Stimulated activated naive B cell treated with anti-CD40 and anti-IgM and Interleukin-4, amounts not matched to agents 10 μg/mL and 1 μg/mL and 100 μg/mL, for 72 hours (primary cell): ENCODE measurements at places on chromosomes 4 and X.

DNA sequence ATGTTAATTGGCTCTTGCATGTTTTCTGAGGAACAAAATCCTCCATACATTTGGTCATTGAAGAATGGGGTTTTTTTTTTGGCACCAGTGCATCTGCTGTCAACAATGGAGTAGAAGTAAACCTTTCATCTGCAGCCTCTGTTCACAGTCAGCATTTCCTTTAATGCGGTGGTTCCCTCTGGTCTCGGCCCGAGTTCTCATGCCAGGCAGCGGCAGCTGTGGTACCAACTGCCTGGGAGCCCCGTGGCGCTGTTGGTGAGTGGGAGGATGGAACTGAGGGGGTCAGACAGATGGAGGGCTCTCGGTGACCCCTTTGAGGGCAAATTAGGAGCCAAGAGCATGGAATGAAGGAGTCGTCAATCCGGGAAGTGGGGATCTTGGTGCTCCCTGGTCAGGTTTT lies 114.7 kb downstream of the AFF1 start:
- no peak for DNase-seq

DNA sequence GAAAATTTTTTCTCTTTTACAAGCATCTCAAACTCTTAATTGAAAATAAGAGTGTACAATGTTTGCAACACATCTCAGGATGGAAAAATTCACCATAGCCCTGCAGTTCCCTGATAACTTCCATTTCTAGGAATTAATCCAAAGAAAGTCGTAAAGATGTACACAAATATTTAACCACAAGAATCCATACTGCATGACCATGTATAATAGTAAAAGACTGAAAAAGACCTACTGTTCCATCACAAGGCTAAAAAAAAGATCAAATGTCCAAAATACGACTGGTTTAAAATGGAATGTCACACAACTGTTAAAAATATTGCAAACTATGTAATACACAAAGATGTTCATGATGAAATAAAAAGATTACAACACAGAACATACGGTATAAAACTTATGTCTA lies 32.1 kb downstream of the HUWE1 start:
- DNase-seq, result no peak

GRCh38 chrX:41412261-41413081 lies 34.7 kb upstream of the NYX start:
- no peak for DNase-seq

DNA sequence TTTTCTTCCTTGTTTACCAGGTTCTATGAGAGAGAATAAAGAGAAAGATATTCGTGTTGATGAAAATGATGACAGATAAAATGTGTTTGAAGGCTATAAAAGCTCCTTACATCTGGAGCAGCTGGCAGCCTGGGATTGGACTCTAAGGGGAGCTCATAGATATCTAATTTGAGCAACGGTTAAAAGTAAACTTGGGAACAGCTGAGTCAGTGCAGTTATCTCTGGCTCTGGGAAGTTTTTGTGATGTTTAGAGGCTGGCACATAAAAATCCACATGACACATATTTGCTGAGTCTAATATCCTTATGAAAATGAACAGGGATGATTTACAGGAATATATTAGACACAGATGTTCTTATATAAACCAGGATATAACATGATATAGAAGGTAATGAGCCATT lies 331.8 kb upstream of the TENM3 start:
- DNase-seq, result no peak

- DNase-seq, result no peak
Measured at GRCh38 chrX:40278340-40279090, 180.8 kb upstream of the BCOR start.

DNA sequence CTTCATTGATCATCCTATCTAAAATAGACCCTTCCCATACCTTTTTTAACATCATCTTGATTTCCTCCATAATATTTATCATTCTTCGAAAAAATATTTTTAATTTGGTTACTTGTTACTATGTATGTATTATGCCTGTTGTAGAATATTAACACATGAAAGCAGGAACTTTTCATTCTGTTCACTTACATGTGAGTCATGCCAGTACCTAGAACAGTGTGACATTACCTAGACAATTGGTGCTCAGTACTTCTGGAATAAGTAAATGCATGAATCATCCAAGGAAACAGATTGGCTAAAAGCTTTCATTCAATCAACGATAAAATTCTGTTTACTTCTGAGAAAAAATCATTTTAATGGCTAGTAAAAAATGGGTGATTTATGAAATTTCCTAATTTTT lies 76.4 kb downstream of the CXXC4 start:
- DNase-seq, result no peak

DNA sequence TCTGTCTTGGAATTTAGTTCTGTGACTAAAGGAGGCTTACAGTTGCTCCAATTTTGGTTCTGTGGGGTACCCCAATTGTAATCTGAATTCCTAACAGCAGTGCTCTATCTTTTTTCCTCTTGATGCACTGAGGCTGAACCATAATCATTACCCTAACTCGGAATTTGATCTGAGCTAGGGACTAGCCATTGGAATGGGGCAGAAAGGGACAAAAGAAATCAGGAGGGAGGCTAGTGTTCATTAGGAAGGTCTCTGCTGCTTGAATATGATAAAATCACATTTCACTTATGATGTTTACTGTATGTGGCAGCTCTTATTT lies 2.7 kb downstream of the KLF3 start:
- no peak for DNase-seq

DNA sequence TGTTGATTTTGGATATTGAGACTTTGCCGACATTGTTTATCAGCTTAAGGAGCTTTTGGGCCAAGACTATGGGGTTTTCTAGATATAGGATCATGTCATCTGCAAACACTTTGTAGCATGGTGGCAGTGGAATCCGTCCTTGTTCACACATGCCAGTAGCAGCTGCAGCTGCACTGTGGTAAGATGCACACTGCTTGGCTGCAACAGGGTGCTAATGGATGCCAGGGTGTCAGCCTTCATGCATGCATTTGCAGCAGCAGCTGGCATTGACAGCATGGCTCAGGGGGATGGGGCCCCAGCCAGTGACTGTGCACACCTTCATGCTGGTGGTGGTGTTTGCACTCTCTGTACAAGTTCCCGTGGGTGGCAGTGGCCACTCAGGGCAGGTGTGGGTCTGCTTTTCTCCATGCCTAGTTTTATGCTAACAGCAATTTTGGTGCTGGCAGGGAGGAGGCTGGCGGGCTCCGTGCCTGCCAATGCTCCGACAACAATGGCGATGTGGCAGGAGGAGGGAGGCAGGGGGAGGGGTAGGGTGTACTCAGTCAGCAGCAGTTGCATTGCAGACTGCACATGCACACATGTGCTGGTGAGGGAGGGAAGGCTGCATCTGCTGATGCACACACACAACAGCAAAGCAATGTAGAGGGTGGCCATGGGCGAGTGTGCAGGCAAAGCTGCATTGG lies 37.5 kb downstream of the BEX3 start:
- no peak for DNase-seq

- DNase-seq, result no peak
Measured at GRCh38 chrX:47097018-47097417, 18.8 kb downstream of the RGN start.

GRCh38 chr4:126784966-126785580 lies 847.7 kb upstream of the INTU start:
- no peak for DNase-seq

DNA sequence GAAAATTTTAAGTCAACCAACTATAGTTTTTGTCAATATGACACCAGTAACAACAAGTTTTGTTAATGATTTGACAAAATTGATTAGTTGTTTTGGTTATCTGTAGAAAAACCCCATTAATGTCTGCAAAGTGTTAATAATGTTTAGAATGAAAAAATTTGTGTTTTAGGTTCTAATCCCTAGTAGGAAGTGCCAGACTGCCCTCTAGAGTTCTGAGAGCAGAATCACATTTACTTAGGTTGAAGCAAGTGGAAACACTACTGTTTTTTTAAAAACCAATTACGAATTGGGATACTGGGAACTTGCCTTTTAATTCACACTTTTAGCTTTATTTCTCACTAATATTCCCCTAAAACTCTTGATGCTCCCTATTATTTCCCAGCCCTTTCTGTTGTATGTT lies 101.1 kb upstream of the CYLC1 start:
- DNase-seq, result no peak

GRCh38 chr4:20251796-20252655 lies at the start of gene SLIT2:
SLIT2 (plus strand) TSS chr4:20251905; CDS start chr4:20253816, 1,911 bp downstream.
- no peak for DNase-seq

DNA sequence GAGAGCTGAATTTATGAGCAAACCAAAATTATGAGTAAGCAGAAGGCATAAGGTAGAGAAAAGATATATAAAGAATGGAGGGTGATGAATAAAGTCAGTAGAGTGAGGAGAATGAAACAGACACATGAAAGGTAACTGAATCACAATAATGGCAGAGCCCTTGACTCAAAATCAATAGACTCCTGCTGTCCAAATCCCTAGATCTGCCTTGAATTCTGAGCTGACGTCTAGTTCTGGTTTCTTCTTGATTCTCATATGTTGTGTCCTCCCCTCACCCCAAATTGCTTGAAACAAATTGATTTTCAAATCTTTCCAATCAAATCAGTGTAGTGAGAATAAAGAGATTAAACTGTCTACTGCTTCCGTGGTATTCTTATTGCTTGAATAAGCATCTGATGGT lies 86.6 kb upstream of the IQCM start:
- no peak for DNase-seq

GRCh38 chrX:111585337-111585736 lies 73.9 kb downstream of the SERTM2 start:
- DNase-seq, result no peak

DNA sequence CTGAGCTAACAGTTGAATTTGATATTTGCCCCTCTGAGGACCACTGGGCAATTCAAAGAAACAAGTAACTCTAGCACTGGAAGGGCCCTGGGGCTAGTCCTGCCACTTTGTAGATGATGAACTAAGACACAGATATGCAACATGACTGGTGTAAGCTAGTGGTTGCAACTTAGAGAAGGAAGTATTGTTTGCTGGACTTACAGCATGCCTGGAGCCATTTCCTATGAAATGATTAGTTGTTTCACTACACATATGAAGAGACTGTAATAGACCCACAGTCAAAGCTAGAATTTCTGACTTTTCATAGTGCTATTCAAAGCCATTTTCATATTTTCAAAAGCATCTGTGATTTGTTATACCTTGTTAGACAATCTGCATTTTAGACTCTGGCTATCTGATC lies 96.2 kb downstream of the TSPAN7 start:
- DNase-seq, result no peak

DNA sequence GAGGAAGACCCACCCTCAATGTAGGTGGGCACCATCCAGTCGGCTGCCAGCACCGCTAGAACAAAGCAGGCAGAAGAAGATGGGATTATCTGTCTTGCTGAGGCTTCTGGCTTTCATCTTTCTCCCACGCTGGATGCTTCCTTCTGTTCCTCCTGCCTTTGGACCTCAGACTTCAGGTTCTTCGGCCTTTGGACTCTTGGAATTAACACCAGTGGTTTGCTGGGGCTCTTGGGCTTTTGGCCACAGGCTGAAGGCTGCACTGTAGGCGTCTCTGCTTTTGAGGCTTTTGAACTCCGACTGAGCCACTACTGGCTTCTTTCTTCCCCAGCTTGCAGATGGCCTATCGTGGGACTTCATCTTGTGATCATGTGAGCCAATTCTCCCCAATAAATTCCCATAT lies 55.1 kb downstream of the PDLIM5 start:
- no peak for DNase-seq

- no peak for DNase-seq
Measured at GRCh38 chrX:134161162-134161561, 75.8 kb upstream of the CCDC160 start.

DNA sequence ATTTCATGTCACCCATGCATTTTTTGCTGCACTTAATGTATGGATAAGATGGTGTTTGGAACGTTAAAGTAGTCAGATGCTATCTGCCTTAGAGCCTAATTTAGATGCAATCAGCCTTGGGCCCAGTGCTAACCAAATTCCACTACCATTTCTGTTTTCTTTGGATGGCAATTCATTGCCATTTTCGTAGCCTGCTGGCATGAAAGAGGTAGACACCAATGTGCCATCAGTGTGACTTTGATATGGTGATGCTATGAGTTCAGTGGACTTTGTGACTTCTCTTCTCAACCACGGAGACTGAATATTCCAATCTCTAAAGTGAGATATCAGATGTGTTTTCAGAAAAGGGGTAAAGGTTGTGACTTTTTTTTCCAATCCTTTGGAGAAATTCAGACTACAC lies 1.5 kb downstream of the ETFDH start:
- no peak for DNase-seq

DNA sequence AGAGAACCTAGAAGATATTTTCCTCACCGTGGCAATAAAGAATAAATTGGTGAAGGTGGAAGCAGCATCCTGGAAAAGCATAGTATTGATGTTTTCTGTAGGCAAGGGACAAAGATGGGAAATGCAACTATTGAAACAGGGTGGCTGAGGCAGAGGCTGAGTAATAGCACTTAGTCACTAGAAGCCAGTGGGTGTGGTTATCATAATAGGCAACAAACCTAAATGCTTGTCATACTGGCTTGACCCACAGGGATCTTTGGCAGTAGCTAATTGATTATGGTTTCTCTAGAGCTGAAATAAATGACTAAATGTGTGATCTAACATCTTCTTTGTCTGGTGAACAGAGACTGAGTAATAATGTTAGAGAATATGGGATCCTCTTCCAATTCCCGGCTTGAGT lies 353.6 kb upstream of the RPS6KA3 start:
- no peak for DNase-seq

DNA sequence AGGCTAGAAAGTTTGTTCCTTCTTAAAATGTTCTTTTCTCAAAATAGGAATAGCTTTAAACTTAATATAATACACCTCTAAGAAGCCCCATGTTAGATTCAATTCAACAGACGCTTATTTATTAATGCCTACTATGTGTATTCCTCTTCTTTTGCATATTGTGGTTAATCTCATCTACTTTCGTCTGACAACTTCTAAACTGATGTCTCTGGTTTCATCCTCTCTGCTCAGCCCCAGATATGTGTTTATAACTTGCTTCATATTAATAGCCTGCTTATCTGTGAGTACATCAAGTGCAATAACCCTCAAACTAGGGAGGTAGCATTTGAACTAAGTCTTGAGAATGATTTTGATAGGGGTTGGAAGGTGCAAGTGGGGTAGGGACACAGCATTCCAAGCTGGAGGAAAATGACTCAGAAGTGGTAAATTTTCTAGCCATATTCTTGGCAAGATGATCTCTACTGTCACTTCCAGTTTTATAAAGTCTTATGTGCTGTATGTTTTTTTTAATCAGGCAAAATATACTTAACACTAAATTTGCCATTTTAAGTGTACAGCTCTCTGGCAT lies 37.0 kb downstream of the STK26 start:
- DNase-seq, result no peak

- no peak for DNase-seq
Measured at GRCh38 chr4:176376032-176376614, 56.4 kb downstream of the SPCS3 start.

DNA sequence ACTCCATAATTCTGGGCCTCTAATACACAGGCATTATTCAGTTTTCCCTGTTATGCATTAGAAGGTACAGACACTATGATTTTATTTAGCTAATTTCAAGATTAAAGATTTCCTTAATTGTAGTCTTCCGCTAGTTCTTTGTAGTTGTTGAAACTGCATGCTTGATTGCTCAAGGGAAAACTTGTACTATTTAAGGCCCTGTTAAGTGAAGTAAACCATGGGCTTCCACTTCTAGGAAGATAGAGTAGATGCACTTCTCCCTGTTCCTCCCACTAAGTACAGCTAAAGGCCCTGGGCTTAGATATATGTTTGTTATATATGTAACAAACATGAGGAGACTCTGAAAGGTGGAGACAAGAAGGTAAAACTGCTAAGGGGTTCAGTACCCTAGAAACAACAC lies 215.8 kb upstream of the LEF1 start:
- no peak for DNase-seq
